ENCODE measurements at places on chromosomes 5 and 9.

GRCh38 chr5:41575110-41575779 is 64.8 kb upstream of the PLCXD3 start:
- DNase-seq, result no peak

DNA sequence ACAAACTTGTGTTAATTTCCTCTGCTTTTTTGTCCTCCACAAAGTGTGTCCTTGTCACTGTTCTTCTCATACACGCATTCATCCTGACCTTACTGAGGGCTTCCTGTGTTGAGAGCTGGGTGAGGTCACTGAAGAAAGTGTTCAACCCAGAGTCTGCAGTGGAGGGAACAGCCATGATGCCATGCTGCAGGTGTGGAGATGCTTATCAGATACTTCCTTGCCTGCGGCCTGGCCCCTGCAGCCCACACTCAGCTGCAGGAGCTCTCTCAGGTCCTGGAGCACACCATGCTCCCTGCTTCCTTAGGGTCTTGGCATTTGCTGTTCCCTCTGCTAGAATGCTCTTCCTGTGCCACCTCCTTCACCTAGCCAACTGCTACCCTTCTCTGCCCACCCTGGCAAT is 108.1 kb upstream of the SPRY4 start:
- no peak for DNase-seq

- no peak for DNase-seq
Measured at GRCh38 chr5:146306838-146307237, 31.8 kb upstream of the POU4F3 start.

DNA sequence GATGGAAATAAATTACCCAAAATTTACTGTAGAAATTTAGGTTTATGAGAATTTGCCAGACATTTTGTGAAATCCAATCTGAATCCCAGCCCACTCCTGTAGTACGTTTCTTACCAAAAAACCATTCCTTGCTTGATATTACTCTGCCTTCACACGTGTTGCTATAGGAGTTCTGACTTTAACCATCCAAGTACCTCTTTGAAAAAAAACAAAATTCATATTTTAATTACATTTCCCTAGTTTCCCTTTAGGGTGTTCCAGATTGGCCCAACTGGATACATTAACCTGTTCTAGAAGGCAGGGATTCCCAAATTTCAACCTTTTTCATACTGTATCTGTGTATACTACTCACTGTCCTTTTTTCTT is 1.4 kb upstream of the PJA2 start:
- DNase-seq, result no peak

- DNase-seq, result no peak
Measured at GRCh38 chr5:172630482-172630881, 10.6 kb upstream of the NEURL1B start.

- DNase-seq, result no peak
Measured at GRCh38 chr5:169494941-169495548, 88.5 kb upstream of the SPDL1 start.

GRCh38 chr5:133468596-133468995 is 143.7 kb downstream of the FSTL4 start:
- no peak for DNase-seq

DNA sequence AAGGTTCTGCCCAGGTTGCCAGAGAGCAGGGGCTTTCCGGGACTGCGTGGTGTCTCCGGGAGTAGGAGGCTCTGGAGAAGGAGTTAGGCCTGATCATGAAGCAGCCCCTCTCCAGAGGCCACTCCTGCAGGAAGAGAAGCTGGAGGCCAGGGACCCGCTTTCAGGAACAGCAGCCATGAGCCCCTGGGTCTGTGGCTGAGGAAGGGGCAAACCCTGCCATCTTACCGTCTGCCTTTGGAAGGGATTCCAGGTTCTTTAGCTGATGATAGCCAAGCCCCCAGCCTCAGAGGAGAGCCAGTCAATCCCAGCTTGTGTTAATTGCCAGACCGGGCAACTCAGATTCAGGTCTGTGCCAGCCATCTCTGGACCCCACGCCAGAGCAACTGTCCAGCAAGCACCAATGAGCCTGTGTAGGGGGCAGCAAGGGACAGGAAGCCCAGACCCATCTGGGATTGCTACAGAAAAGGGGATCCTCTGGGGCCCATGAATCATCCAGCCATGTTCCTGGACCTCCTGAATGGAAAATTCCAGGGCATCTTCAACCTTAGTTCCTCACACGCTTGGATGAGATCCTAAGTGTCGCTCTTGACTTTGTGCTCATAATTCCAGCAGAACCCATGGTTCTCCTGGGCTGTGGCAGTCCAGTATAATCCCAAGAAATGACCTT is 42.7 kb upstream of the MVB12B start:
- DNase-seq, result no peak

DNA sequence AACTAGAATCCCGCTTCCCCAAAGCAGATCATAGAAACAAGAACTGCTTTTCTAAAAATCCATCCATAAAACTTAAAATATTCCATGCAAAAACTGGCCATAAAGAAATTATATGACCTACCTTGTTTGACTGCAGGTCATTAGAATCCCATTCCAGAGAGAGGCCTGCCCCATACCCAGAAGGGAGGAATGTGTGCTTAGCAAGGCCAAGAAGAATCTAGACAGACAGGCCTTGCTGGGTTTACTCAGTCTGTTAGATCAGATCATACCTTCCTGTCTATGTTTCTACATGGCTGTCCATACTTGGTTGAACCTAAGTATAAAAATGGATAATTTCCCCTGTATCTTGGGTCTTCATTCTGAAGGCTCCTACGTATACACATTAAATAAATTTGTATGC is 358.8 kb upstream of the TRPC7 start:
- no peak for DNase-seq

- peak; percentile 32 for DNase-seq
Measured at GRCh38 chr5:112757468-112758208, 20.0 kb downstream of the APC start.

DNA sequence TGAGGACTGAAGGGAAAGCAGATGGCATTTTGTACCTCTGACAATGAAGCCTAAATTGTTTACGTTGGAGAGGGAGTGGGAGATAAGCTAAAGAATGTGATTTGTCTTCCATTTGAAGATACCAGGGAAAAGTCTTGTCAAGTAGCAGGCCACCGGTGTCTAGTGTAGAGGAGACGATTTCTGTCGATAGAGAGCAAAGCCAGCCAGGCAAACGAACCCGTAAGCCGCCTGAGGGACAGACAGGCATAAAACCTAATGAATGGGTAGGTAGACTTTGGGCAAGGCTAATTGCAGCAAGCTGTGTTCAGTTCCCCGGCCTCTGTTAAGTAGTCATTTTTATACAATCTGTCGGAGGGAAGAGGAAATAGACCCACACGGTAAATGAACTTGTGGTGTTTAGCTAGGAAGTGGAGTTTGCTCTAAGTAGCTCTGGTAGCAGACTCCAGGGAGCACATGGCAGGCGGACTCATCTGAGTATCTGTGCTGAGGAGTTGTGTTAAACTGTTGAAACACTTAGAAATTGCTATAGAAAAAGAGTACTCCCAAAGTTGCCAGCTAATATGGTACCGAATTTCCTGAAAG is 28.8 kb downstream of the SMARCA2 start:
- no peak for DNase-seq

DNA sequence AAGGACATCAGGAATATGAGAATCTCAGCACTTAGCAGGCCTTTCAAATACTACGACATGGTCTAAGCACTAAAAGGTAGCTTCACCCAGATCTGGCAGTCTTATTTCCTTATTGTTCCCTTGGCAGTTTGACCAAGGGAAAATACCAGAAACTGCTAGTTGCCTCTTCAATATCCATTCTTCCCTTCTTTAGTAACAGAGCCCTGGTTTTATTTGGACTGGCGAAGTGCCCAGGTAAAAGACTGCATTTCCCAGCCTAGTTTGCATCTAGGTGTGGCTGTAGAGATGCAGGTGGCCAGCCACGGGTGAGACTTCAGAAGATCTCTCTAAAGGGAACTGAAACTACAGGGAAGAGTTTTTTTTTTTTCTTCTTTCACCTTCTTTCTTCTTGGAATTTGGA is 21.6 kb downstream of the DMRT2 start:
- no peak for DNase-seq

DNA sequence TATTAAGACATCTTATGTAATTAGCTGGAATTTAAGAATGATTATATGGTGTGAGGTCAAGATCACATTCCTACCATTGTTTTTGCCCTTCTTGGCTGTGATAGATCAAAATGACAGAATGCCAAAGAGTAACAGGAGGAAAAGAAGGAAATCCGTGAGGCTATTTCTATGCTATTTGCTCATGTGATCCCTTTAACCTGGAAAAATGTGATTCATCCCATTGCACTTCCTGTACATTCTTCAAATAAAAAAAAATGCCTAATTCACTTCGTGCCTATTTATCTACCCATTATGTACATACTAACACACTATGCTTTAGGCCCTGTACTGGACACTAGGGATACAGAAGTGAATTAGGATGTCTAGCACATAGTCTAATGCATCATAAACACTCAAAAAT is 154.1 kb upstream of the PAPPA start:
- no peak for DNase-seq

GRCh38 chr5:179203248-179203647 is 142.0 kb downstream of the ADAMTS2 start:
- DNase-seq, result no peak

GRCh38 chr5:179927824-179928223 is 20.1 kb upstream of the TBC1D9B start:
- DNase-seq, result no peak

DNA sequence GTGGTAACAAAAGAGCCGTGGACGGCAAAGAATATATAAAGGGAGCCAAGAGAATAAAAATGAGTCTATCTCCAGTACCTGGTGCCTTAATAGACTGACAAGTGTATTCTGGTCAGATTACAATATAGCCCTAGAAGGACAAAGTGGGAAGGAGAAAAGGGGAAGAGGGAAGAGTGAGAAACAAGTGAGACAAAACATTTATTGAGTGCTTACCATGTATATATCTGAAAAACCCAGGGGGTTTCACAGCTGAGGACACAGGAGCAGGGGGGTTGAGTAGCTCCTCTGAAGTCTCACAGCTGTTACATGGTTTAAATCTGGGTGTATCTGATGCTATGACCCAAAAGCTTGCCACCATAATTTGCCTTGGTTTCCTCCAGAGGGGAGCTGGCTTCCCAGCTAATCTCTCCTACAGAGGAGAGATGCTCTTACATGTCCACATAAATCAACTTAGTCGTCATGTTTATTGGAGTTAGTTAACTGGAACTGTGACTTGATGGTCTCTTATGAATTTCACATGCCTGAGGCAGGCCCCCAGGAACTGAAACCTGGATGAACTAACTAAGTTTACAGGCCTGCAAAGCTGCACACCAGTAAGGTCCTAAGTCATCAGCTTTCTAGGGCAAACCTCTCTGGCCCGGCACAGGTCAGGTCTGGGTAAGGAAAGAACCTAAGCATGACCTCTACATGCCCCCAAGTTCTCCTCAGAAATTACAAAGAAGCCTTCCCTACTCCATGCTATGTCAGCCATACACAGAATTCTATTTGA is 15.5 kb downstream of the SIL1 start:
- DNase-seq, result no peak

DNA sequence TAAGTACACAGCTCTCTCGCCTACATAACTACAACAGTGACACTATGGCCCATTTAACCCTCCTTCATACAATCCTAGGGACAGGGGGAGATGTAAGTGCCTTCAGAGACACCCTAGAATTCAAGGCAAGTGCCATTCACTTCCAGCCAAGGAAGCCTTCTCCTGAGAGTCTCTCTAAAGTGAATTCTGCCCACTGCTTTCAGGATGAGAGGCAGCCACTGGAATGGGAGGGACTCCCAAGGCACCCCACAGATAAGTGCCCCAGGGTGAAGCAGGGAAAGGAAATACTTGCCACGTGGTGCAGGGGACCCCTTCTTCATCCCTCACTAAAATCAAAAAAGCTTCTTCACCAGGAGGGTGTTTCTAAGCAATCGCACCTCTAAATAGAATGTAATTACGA is 283.7 kb downstream of the ZNF608 start:
- no peak for DNase-seq

DNA sequence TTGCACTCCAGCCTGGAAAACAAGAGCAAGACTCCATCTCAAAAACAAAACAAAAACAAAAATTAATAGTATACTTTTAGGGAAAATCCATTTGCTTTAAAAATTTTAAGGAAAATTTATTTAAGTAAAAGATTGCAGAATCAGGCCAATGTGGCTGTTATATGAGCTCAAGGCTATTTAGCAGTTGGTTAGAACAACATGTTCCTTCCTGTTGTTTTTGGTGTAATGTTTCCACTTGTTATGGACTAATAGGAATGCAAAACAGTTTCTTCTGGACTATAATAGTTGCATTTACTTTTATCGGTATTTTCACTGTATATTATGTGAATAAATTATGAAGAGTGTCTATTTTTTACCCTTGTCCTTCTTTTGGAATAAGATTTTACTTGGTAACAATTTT is 3.0 kb upstream of the CDC42SE2 start:
- DNase-seq, result no peak

- no peak for DNase-seq
Measured at GRCh38 chr9:8364026-8364752, 564.6 kb upstream of the DMAC1 start.

DNA sequence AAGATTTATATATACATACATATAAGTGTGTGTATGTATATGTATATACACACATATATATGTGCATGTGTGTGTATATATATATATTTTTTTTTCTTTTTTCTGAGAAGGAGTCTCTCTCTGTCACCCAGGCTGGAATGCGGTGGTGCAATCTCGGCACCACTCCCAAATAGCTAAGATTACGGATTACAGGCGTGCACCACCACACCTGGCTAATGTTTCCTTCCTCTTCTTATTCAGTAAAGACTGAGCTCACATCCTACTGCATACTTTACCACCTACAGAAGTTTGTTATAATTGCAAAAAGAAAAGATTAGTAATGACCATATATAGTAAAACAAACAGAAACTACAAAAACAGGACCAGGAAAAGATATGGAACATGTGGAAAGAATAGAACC is 23.1 kb upstream of the ZNF354B start:
- DNase-seq, result no peak

DNA sequence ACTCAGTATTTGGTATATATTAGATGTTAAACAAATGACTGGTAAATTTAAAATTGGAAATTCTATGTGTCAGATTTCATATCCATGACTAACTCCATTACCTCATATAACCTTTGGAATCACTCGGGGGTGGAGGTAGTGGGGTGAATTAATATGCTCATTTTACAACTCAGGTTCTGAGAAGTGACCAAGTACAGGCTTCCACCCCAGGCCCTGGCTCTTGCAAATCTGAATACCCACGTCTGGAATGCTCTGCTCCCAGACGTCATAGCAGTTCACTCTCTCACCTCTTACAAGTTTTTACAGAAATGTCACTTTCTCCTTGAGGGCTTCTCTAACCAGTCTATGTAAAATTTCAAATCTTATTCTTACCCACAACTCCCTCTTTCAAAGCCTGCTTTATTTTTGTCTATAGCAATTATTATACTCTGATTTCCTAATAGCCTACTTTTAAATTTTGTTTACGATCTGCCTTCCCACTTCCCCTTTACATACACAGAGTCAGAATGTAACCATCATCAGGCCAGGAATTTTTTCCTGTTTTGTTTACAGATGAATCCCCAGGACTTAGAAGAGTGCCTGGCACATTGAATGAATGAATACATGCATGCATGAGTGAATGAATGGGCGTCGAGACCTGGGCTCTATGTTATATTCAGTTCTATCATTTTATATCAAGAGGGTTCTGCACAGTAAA is 134.1 kb upstream of the IFNE start:
- DNase-seq, result peak; percentile 47

- DNase-seq, result no peak
Measured at GRCh38 chr5:122341087-122341486, 29.1 kb downstream of the SNCAIP start.

Measured in AG09319 (cell line).